ENCODE measurements at places on chromosomes 13 and 19.

- DNase-seq, result peak; percentile 56
These were observed 16.3 kb upstream of the RNASEH2B start for GRCh38 chr13:50893211-50893852.

GRCh38 chr19:15252398-15253018 is 20.3 kb upstream of the EPHX3 start:
- DNase-seq, result no peak

- DNase-seq, result no peak
These were observed 34.1 kb downstream of the TMEM255B start for GRCh38 chr13:113792886-113793717.

- DNase-seq, result no peak
These were observed 8.0 kb upstream of the SMARCA4 start for GRCh38 chr19:10952809-10953208.

- no peak for DNase-seq
These were observed 556.8 kb upstream of the ARGLU1 start for GRCh38 chr13:107124730-107125129.

DNA sequence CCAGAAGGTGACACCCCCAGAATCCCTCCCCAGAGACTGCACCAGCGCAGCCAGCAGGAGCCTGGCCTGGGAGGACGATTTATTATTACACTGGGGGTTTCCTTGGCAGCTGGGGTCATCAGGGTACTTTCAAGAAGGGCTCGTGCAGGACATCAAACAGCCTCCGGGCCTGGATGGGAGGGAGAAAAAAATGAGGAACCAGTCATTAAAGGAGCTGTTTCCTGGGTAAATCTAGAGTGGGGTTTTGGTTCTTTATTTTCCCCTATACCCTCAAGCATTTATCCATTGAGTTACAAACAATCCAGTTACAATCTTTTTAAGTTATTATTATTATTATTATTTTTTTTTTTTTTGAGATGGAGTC is 3.1 kb downstream of the POLR1G start:
- DNase-seq, result no peak

- peak; percentile 85 for DNase-seq
These were observed 30.2 kb downstream of the C19orf81 start for GRCh38 chr19:50679177-50680125.

- DNase-seq, result no peak
These were observed 23.7 kb upstream of the GPR18 start for GRCh38 chr13:99281811-99282263.

DNA sequence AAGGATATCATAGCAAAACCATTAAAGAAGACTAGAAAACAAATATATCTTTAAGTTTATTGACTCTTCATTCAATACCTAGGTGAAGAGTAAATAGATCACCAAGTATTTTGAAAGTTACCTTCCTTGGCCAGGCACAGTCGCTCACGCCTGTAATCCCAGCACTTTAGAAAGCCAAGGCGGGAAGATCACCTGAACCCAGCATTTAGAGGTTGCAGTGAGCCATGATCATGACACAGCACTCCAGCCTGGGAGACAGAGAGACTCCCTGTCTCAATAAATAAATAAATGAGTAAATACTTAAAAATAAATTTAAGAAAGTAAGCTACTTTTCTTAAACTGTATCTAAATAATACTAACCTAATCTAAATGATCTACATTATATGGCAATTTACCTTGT is 8.9 kb upstream of the WBP4 start:
- DNase-seq, result no peak

DNA sequence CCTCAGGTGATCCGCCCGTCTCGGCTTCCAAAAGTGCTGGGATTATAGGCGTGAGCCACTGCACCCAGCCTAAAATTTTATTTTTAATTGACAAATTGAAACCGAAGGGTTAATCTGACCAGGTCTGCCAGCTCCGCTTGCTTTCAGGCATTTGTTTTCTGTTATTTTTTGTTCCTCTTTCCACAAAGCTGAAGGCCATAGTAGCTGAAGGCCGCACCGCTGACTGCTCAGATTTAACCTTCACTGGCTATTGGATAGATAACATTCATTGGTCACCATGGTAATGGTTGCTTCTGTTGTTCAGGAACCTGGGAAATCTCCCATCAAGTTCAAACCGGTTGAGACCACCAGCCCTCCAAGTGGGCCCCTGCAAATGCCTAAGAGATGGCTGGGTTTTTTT is 124.5 kb upstream of the USP29 start:
- no peak for DNase-seq

- DNase-seq, result no peak
These were observed 18.3 kb downstream of the NCLN start for GRCh38 chr19:3203805-3204645.

- no peak for DNase-seq
These were observed 165.4 kb downstream of the FLT1 start for GRCh38 chr13:28329395-28330158.

- DNase-seq, result no peak
These were observed 109.8 kb downstream of the KL start for GRCh38 chr13:33125821-33126570.

DNA sequence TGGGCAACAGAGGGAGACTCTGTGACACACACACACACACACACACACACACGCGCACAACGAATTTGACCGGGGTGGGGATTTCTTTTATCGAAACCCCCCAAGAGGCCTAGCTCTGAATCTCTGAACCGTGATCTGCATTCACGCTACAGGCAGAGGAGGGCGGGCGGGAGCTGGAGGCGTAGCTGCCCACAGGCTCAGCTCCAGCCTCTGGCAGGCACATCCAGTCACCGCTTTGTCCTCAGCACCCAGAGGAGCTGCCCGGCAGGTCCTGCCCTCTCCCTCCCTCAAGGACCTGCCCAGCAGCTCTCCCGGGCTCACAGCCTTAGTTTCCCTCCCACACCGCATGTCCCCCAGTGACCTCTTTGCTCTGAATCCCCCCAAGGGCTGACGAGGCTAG is 20.0 kb downstream of the CILP2 start:
- DNase-seq, result no peak

DNA sequence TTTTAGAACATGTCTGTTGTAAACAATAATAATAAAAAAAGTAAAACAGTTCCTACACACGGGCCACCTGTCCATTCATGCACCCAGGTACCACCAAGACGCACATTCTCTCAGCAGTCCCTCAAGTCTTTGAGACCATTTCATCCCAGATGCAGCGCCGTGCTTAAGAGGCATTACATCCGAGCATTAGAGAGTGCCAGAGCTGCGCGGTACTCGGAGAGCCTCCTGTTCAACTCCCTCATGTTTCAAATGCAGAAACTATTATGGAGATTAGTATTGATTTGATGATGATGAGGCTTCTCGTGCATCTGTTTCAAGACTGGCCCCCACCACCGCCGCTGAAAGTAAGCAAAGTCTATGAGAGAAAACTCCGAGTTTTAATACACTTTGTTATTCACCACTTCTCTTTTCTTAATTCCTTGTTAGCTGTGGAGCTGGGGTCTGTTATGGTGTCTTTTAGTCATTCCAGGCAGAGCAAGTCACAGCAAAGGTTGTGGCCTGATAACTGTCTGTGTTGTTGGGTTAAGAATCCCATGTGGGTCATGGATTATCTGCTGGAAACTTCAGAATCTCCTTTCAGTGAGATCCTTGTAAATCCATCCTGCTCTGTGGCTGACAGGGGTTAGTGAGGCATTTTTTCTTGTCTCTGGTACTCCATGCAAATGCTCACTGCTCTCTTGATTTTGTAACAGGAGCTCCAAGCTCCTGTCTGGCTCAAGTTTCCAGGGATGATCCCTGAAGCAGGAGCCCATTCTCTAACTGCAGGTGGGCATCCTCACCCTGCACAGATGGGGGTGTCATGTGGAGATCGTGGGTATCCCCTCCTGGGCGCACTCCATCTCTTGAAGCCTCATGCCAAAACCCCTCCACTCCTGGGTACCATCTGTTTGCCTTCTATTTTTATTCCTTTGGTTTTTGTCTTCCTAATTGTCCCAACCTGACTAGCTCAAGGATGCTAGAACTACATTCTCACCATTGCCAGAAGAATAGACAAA is 74.9 kb upstream of the MTIF3 start:
- DNase-seq, result no peak

DNA sequence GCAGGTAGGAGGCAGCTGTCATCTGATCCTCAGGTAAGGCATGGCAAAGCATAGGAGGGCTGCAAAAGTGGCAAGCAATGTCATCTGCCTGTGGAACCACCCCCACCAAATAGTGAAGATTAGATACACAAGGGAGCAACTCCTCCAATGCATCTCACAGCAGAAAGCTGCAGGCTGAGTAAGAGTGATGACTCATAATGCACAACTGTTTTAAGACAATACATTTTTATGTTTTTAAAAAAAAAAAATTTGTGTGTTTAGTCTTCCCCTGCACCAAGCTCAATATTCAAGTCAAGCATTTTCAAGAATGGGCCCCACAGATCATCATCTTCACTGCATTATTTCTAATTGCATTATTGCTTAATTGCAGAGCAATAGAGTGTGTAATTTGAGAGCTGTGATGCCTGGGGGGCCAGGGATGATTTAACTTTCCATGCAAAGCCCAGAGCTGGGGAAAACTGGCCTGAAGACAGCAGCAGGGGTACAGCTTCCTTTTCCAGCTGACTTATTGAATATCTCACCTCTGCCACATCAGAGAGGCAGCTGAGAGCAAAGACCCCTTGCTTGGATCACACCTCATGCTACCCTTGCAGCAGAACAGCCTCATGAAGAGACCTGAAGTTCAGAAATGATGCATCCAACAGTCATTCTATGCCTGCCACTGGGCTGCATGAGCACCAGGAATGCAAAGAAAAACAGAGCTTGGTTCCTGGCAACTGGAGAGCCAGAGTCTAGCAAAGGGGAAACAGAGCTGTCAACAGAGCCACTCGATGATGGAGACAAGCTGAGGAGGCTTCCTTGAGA is 22.7 kb upstream of the POP4 start:
- DNase-seq, result no peak

GRCh38 chr13:31495336-31495735 is 244.0 kb upstream of the RXFP2 start:
- no peak for DNase-seq

DNA sequence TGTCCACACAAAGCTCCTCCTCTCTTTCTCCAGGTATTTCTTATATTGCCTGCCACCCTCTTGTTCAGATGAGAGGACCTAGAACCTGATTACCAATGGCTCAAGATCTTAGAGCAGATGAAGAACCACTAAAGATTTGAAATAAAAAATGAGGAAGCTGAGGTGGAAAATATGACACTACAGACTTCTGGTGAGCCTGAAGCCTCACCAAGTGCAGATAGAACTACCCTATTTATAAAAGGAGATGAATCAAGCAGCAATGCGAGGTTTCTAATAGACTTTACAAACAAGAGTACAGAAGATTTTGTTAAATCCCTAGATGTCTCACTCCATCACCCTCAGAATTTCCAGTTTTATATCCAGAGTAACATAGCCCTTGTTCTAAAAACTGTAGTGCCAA is 345.8 kb downstream of the TBC1D4 start:
- DNase-seq, result no peak

DNA sequence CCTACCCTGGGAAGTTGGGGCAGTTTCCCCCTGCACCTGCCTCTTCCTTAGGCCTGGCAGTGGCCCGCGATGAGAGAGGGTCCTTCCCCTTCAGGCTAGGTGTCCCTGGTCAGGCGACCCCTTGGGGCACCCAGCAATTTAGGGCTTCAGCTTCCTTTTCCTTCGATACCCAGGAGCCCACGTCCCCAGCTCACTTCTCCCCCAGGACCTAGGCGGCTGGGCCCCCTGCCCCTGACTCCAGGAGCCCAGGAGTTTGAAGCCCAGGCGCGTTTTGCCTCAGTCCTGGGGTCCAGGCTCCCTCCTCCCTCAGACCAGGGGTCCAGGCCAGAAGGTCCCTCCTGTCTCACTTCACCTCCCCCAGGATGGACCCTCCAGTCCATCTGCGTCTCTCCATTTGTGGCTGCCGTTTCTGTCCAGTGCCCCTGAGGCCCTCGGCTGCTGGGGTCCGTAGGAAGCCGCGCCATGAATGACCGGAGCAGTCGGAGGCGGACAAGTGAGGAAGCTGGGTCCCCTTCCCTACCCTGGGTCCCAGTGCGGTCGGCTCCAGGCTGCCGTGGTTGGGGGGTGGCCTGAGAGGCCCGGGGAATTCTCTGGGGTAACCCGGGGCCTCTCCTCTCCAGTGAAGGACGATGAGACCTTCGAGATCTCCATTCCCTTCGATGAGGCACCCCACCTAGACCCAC is 714 bp downstream of the CCDC106 start:
- DNase-seq, result no peak

DNA sequence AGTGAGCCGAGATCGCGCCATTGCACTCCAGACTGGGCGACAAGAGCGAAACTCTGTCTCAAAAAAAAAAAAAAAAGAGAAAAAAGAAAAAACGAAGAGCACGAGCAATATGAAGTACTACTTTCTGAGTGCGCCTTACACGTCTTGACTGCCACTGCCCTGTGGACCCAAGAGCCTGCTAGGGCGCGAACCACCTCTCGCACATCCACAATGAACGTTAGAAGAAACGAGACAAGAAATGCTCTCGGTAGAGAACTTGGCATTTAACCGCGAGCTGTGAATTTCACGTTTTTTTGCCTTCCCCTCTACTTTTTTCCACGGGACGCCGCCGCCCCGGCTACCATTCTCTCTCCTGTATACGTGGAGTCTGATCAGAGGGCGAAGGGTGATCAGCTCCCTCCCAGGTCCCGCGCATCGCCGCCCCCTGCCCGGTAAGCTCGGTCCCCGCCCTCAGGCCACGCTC is 454 bp downstream of the TIMM44 start:
- DNase-seq, result no peak

GRCh38 chr19:49847731-49848696 is 2.9 kb upstream of the PTOV1 start:
- DNase-seq, result no peak

GRCh38 chr13:73579574-73580274 is 520.9 kb downstream of the KLF5 start:
- DNase-seq, result no peak

DNA sequence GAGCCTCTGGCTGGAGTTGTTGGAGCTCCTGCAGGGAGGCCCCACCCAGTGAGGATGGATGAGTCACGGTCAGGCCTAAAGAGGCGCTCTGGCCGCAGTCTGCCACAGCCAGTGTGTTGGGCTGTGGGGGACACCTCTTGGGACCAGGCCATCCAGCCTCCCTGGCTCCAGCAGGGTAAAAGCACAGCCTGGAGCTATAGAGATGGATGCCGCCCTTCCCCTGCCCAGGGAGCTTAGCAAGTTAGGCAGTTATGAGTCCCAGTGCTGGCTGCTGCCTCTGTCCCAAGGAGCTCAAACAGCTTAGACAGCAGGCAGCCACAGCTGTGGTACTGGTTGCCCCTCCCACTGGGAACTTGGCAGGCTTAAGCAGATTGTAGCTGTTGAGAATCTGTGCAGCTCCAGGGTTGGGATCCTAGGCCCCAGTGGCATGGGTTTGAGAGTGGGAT is 100.9 kb downstream of the NDFIP2 start:
- DNase-seq, result no peak

GRCh38 chr19:55494172-55494761 is 6.0 kb downstream of the SSC5D start:
- DNase-seq, result no peak

DNA sequence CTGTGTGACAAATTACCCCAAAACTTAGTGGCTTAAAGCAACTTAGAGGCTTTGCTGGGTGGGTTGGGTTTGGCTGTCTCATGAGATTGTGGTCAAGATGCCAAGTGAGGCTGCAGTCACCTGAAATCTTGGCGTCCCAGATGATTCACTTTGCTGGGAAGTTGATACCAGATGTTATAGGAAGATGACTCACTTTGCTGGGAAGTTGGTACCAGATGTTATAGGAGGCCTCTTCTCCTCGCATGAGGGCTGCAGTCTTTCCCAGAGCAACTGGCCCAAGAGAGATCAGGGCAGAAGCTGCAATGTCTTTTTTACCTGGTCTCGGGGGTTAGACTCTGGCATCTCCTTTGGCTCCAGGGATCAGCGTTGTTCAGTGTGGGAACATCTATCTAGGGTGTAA is 16.8 kb downstream of the TEX29 start:
- DNase-seq, result no peak

- DNase-seq, result no peak
These were observed 118.4 kb upstream of the CLDN10 start for GRCh38 chr13:95434111-95434510.

Measured in naive B cell (primary cell).